ENCODE measurements at places on chromosomes 13 and 19. TPM values are rescaled to one million over a fixed set of nuclear protein-coding genes. Genes with fewer than 3 reads are reported as not detected.

Gene ERICH6B
- total RNA-seq = not detected

DNA sequence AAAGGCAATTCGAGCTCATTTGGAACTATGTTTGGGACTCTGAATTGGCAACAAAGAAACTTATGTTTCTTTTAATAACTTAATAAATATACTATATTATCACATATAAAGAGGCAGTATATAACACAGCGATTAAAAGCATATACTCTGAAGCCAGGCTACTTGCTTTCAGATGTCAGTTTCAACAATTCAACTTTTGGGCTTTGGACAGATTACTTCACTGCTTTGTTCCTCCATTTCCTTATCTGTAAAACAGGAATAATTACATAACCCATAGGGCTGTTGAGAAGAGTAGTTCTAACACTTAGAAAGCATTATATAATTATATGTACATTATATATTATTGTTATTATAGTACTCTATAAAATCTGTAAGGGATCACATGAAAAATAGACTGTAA lies 107.2 kb downstream of the EDNRB start:
- no peaks in the 10 kb centered on the region for H3K36me3 ChIP-seq
- H3K27me3 ChIP-seq = no peaks in the 10 kb centered on the region
- H3K27ac ChIP-seq = no peak overlapping the region
- no peak overlapping the region for H3K4me3 ChIP-seq

- H3K36me3 ChIP-seq = peaks cover 24% of the 10 kb centered on the region
- H3K27ac ChIP-seq = no peak overlapping the region
- peaks cover 7% of the 10 kb centered on the region for H3K4me1 ChIP-seq
- no peaks in the 10 kb centered on the region for H3K27me3 ChIP-seq
- peak overlapping the region; percentile 89 for H3K4me3 ChIP-seq
Measured at GRCh38 chr13:30618930-30619279, 1.2 kb downstream of the USPL1 start.

Gene KASH5
- not detected for total RNA-seq

Gene MATK
- 9.1 TPM for total RNA-seq

Gene ZNF99
- not detected for total RNA-seq
